ENCODE measurements at places on chromosomes 6 and 20.
A peak's percentile ranks its signal among the peaks of the same experiment; 100 is the strongest.

GRCh38 chr20:21102603-21103311 is 3.4 kb downstream of the LINC00237 start:
- DNase-seq = peak; percentile 30

GRCh38 chr6:92892626-92893170 is 526.7 kb downstream of the EPHA7 start:
- no peak for DNase-seq

GRCh38 chr6:130766239-130767144 is 60.7 kb upstream of the SMLR1 start:
- DNase-seq = no peak

GRCh38 chr6:119449331-119450156 is 100.0 kb upstream of the MAN1A1 start:
- DNase-seq = no peak

DNA sequence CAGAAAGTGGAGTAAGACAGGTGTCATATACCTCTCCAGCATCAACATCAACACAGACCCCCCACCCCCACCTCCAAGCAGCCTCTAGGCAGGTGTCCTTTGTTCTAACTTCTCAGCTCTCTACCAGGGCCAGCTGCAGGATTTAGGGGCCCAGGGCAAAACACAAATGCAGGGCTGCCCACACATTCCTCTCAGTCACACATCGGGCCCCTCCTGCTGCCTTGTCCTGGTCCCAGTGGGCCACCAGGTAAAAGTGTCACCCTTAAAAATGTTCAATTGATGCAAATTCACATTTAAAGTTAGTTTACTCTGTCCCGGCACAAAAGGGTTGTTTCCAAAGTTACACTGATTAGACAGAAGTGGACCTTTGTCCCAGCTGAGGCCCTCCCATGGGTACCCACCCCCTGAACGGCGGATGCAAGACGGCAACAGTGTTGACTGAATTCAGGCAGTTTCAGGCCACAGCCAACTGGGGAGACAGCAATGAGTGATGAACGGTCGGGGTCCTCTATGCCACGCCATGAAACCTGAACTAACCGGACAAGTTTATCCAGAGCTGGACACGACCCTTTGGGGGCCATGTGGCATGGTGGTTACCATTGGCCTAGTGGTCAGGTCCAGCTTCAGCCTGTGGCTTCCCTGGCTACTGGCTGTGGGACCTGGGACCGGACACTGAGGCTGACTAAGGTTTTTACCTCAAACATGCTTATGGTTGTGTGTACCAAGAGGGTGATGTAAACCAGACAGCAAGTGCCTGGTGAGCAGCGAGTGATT is 52.2 kb upstream of the UNC93A start:
- no peak for DNase-seq

GRCh38 chr6:55437141-55437540 is 109.9 kb downstream of the GFRAL start:
- DNase-seq = no peak

DNA sequence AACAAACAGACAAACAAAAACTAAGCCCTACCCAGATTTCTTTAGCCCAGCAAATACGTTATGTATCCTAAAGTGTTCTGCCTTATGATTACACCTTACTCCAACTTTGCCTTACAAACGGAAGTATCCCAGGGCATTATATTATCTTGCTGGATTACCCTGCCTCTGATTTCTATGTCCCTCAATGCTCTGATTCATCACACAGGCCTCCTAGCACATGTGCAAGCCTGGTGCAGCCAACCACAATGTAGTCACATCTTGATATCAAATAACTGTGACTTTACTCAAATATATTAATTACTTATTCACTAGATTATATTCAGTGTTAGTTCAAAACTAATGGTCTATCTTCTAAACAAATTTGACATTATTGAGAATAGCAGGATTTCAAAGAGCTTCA is 598.6 kb downstream of the TBC1D32 start:
- DNase-seq = no peak

DNA sequence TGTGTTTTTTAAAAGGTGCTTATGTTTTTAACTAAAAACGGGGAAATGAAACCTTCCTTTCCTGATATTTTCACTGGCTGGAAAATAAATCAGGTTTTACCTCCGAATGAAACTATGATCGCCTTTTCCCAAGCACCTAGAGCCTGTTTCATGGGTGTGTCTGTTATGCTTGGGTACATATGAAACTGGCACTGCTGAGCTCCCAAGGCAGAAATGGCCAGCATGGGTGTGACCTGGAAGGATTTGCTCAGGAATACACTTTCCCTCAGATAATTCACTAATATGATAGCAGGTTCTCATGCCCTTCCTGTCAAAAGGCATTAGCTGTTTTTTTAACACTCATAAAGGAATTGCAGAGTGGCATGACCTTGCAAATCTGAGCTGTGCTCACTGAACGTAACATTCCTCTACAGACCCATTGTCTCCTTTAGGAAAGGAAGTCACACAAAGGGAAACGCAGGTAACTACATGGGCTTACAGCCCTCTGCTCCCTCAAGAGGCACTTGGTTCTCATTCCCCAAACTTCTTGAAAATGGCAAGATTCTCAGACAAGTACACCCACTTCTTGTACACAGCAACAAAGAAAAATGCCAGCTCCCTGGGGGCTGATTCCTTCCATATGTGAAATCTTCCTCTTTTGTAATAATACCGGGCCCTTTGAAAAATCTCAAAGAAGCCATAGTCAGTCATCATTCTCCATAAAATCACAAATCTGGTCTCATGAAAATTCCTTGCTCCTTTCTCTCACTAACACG is 72.7 kb downstream of the METTL24 start:
- DNase-seq = no peak

- no peak for DNase-seq
Observed at GRCh38 chr6:139539852-139540251, 165.4 kb upstream of the CITED2 start.

DNA sequence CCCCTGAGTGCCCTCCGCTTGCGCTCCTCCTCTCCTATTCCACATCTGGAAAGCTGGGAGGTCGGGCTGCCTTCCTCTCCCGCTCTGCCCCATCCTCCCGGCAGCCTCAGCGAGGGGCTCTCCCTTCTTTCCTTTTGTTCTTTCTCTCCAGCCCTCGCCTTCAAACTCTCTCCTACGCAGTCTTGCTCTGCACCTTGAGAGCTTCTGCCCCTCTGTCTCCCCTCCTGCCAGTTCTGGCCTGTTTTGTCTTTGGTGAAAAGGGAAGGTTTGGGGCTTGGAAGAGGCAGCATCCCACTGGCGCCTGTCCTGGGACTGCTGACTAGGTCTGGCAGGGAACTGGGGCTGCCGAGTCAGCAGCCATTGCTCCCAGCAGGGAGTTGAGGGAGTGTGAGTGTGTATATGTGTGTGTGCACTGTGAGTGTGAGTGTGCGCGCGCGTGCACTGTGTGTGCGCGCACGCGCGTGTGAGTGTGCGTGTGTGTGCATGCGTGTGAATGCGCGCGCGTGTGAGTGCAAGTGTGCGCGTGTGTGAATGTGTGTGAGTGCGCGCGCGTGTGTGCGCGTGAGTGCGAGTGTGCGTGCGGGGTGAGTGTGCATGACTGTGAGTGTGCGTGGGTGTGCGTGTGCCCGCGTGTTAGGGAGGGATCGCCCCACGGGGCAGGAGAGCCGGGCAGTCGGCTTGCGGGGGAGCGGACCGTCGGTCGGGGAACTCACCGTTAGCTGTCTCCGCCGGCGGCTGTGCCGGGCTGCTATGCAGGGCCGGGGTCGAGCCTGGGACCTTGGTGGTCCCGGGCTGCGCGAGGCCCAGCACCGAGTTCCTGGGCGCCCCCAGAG is 523 bp downstream of the CPXM1 start:
- DNase-seq = no peak

DNA sequence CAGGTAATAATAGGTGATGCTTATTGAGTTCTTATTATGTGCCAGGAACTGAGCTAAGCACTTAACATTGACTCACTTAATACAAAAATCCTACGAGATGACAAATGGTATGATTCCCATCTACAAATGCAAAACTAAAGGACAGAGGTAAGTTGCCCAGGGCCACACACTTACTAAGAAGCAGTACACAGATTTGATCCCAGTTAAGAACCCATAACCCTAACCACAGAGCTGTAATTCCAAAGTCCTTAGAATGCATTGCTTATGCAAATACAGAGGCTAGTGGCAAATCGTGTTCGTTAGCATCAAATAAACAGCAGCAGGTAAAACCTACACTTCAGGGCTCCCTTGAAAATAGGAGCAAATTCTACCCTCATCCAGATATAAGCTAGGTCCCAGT is 104.0 kb downstream of the SASH1 start:
- DNase-seq = no peak

GRCh38 chr6:115540077-115540869 is 520.4 kb downstream of the FRK start:
- no peak for DNase-seq

All from CD8-positive, alpha-beta memory T cell (primary cell).